ENCODE measurements at places on chromosomes 3 and 15. TPM values are rescaled to one million over a fixed set of nuclear protein-coding genes. Genes with fewer than 3 reads are reported as not detected.

Gene CCR9
- total RNA-seq: not detected

Gene PLA2G4E
- not detected for total RNA-seq

Gene SPESP1
- 2.6 TPM for total RNA-seq

Gene GMNC
- total RNA-seq: not detected

Gene TM4SF4
- 0.34 TPM for total RNA-seq

Gene TM4SF1
- 1,890 TPM for total RNA-seq

Gene ISLR2
- total RNA-seq: 0.09 TPM

Gene CCDC80
- total RNA-seq: 17.3 TPM

Gene SPPL2A
- total RNA-seq: 104 TPM

Gene SYNPR
- total RNA-seq: not detected

Gene GOLGA6L10
- 0.22 TPM for total RNA-seq

Gene QRICH1
- total RNA-seq: 56.0 TPM

Gene RTP3
- not detected for total RNA-seq

Gene LMCD1
- 38.9 TPM for total RNA-seq

Gene SPTSSB
- total RNA-seq: not detected
